ENCODE measurements at places on chromosomes 11 and 22.
A peak's percentile ranks its signal among the peaks of the same experiment; 100 is the strongest.

GRCh38 chr11:73921180-73921579 is 29.6 kb upstream of the DNAJB13 start:
- DNase-seq, result no peak

DNA sequence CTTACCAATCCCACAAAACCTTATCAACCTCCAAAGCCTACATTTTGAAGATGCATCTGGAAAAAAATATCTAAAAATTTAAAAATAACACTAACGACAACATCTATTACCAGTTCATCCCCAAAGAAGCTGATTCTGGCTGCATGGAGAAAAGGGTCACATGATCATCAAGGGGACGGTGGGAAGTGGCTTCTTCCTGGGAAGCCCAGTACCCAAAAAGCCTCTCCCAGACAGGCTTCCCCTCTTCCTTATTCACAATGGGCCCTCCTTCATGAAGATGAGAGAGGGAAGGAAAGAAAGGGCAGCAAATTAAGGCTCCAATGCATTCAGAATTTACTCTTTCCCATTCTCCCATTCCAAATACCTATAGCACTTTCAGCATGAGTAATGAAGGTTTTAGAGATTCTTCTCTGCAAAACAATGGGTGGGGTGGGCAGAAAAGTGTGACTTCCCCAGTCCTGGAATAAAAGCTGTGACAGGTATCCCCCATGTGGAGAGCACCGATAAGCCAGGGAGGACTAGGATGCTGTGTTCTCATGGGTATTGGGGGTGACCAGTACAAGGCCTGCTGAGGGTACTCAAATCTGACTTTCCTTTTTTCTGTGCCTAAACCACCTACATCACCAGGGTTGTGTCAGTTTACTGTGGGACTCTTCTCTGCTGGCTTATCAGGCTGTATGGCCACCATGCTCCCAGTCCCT is 88.2 kb downstream of the SIK3 start:
- DNase-seq, result no peak

DNA sequence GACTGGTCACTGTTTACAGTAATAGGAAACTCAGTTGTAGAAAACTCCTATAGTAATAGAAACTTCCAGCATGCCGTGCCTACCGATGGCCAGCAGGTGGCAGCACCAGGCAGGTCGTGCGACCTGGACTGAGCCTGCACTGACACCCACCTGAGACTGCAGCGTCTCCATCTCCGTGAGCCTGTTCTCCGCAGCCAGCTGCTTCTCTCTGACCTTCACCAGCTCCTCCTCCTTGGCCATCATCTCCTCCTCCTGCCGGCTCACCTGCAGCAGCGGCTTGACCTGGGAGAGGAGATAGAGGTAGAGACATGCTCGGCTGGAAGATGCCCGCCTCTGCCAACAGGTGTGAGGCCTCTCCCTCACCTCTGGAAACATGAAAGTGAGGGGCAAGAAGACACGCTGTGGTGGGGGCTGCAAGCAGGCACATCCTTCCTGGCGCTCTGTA is 48.5 kb downstream of the APOL1 start:
- DNase-seq, result peak; percentile 70

- no peak for DNase-seq
Measured at GRCh38 chr22:20248461-20248978, 19.6 kb downstream of the RTN4R start.

DNA sequence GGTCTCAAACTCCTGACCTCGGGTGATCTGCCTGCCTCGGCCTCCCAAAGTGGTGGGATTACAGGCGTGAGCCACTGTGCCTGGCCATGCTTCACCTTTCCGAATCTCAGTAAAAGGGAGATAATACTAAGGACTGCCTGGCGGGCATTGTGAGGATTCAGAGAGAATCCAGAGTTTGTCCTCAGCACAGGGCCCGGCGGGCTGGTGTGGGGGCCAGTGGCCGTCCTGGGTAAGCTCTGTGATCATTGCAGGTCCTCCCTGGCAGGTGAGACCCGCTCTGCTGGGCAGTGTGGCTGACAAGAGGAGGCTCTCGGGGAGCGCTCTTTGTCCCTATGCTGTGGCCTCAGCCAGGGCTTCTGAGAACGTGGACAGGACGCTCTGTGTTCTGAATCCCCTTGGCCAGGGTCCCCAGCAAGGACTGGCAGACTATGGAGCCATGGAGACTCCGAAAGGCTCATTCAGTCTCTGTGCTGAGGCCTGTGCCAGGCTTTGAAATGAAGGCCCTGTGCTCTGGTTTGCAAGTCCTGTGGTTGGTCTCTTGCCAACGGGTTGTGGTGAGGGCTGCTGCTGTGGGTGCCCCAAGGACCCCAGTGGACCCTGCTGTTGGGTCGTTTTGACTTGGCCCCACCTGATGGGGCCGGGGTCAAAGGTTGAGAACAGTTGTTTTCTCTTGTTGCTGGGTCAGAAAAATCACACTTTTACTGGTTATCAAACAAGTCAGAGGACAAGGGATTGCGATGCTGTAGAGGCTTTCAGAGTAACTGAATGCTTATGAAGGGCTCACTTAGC is 2.1 kb downstream of the TPCN2 start:
- DNase-seq, result no peak

GRCh38 chr11:12200279-12200990 is 90.0 kb downstream of the MICAL2 start:
- DNase-seq, result no peak

GRCh38 chr22:22397292-22397870 is 111.2 kb downstream of the ZNF280B start:
- DNase-seq, result no peak
